Brain microvascular endothelial cell (primary cell): ENCODE measurements at places on chromosomes 7 and 10.
A peak's percentile ranks its signal among the peaks of the same experiment; 100 is the strongest.

DNA sequence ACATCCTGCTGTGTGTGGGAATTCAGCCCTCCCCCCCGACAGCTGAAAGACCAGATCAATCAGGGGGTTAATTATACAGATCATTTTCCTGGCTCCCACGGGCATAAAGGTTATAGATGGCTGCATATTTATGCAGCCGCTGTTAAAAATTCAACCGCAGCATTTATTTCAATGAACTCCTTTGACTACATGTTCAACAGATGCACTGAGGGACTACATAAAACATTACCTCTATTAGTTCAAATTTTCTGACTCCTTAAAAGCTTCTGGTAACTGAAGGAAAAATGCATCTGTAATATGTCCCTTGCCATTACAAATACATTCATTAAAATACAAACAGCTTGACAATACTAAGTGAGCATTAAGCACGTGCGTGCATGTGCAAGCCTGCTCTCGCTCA lies 49.7 kb upstream of the YAE1 start:
- DNase-seq, result no peak

DNA sequence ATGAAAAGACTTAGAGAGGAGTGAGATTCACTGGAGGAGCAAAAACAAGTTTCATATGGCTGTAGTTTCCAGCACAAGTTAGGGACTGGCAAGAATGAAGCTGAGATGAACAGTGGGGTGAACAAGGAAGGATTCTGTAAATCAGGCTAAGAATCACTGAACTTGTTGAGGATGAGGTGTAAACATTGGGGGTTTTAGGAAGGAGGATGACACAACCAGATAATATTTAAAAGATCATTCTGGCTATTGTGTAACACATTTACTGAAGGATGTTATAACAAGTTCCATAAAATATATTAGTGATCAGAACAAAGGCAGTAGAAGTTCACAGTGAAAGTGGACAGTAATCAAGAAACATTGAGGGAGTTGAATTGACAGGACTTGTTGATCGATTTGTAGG lies 68.9 kb downstream of the CD36 start:
- DNase-seq, result no peak

DNA sequence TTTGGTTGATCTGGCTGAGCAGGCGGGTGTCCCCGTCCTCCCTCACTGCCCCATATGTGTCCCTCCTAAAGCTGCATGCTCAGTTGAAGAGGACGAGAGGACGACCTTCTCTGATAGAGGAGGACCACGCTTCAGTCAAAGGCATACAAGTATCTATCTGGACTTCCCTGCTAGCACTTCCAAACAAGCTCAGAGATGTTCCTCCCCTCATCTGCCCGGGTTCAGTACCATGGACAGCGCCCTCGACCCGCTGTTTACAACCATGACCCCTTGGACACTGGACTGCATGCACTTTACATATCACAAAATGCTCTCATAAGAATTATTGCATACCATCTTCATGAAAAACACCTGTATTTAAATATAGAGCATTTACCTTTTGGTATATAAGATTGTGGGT lies 26.9 kb upstream of the TRIM56 start:
- DNase-seq, result peak; percentile 27

- DNase-seq, result peak; percentile 47
Measured at GRCh38 chr10:14532473-14533251, 201.9 kb upstream of the FRMD4A start.
